ENCODE measurements at places on chromosomes 11 and 22. TPM values are rescaled to one million over a fixed set of nuclear protein-coding genes. Genes with fewer than 3 reads are reported as not detected.
A peak's percentile ranks its signal among the peaks of the same experiment; 100 is the strongest.

- DNase-seq: no peak
Measured at GRCh38 chr11:9576701-9577381, 3.4 kb downstream of the WEE1 start.

- DNase-seq: no peak
Measured at GRCh38 chr11:45454917-45455401, 168.8 kb upstream of the SYT13 start.

DNA sequence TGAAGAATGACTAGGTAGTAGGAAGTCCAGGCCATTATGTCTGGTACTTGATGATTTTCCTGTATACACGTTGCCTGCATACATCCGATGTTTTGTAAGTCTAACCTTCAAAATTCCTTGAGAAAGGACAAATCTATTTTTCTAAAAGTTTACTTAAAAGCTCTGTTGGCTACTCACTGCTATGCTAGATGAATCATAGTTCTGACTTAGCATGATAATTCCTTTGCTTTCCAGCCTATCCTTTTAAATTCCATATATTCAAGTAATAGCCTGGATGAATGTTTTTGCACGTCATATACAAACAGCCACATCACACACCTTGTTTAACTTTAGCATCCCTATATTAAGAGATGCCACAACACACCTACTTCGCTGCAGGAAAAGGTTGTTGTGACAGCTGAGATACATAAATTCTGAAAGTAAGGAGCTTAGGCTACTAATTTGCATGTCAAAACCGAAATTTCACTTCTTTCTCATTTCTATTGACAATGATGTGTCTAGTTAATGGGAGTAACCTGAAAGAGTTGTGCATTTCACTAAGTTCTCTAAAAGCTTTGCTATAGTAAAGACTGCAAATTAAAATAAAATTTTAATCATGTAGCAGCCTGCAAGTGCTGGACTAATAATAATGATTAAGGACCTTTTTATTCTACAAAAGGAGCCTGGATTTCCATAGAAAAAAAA lies 1116.4 kb downstream of the JRKL start:
- DNase-seq: no peak

GRCh38 chr22:37973271-37974170 lies 10.8 kb downstream of the SOX10 start:
- DNase-seq: no peak

GRCh38 chr11:88618327-88619070 lies 281.0 kb upstream of the CTSC start:
- no peak for DNase-seq

GRCh38 chr11:22456993-22457762 lies 119.0 kb downstream of the SLC17A6 start:
- no peak for DNase-seq

- DNase-seq: no peak
Measured at GRCh38 chr11:14018441-14018840, 55.9 kb downstream of the SPON1 start.

DNA sequence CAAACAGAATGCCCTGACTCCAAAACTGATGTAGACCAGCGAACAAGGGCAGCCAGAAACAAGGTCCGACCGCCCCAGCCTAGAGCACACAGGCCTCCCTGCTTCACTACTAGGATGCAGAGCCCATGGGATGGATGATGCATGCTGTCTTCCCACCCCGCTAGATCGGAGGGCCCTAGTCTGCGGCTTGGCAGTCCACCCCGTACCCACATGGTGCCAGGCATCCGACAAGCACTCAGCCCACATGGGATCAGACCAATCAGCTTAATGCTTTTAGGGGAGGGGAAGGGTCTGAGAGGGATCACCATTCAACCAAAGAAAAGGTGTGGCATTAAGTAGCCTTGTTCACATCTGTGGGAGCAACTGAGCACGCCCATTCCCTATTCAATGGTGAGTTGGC lies 30.6 kb downstream of the PISD start:
- DNase-seq: no peak

DNA sequence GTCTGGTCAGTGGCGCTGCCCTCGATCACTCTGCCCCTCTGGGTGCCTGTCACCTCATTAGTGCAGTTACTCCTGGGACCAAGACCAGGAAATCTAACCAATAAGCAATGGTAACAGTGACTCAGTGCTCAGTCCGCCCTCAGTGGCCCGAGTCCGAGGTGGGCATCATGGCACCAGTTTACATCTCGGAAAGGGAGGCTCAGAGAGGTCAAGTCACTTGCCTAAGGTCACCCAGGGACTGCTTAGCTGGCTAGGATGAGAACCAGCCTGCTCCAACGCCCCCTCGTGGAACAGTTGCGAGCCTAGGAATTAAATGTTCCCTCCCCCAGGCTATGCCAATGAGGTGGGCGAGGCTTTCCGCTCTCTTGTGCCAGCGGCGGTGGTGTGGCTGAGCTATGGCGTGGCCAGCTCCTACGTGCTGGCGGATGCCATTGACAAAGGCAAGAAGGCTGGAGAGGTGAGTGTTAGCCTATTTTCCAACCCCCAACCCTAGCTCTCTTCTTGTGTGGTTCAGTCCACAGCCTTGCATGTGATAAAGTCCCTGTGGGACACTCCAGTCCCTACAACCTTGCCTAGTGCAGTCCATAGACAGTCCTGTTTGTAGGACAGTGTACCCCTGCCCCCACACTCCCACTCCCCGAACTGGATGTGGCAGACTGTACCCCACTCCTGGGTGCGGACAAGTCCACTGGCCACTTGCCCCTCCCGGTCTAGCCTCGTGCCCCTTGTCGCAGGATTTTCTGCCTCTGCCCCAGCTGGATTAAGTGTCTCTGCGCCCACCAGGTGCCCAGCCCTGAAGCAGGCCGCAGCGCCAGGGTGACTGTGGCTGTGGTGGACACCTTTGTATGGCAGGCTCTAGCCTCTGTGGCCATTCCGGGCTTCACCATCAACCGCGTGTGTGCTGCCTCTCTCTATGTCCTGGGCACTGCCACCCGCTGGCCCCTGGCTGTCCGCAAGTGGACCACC lies 1.1 kb downstream of the MTFP1 start:
- peak; percentile 85 for DNase-seq

Gene CCDC15
- 0.94 TPM for total RNA-seq

Measured in Peyer's patch (tissue), 4 donors.